CD14-positive monocyte (primary cell): ENCODE measurements at places on chromosomes 2 and 18.
A peak's percentile ranks its signal among the peaks of the same experiment; 100 is the strongest.

- no peak for DNase-seq
These were observed 121.2 kb downstream of the IRS1 start for GRCh38 chr2:226678422-226678821.

- no peak for DNase-seq
These were observed 32.4 kb downstream of the ACTR3 start for GRCh38 chr2:113922335-113922734.

- DNase-seq: no peak
These were observed 384.4 kb downstream of the EIPR1 start for GRCh38 chr2:2993172-2993692.

DNA sequence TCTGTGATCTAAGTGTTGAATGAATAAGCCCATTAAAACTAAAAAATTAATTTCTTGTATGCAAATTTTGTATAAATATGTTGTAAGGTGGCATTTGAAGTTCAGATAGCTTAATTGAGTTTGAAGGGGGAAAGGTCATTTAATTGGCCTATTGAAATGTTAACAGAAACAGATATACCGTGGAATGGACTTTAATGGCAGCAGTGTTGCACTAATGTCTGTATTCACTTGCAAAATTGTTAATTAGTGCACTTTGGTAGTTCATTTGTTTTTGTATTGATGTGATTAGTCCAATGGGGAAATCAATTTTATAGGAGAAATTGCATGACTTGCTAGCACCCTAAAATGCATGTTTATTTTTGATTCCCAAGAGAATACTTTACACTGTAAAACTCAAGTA, 41.8 kb upstream of the OTX1 start:
- DNase-seq: no peak

DNA sequence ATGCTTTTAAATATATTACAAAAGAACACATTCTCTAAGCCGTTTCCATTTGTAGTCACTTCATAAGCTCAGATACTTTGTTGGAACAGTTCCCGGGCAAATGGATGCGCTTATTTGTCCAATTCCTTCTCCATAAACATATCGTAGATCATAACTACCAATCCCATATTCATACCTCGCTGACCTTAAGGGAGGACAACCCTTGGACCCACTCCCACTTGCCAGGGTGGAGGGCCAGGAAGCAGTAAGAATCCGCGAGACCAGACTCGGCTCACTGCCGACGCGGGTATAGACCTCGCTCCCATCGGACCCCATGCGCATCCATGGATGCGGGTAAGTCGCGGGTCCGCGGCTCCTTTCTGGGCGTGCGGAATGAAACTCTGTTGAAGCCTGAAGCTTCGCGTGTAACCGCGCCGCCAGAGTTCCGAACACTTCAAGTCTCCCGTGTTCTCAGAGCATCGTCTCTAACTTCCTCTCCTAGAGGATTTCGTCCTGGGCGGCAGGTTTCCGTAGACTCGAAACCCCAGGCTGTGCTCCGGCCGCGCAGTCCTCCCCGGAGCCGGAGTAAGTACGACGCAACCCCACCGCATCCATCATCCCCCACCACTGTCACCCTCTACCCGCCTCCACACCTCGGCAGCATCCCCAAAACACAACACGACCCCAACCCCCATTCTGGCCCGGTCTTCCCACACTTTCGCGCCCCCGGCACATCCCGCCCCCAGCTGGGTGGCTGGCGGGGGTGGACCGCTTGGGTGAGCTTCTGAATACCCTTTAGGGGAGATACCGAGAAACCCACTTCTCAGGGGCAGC, 1.1 kb downstream of the DSC3 start:
- no peak for DNase-seq

DNA sequence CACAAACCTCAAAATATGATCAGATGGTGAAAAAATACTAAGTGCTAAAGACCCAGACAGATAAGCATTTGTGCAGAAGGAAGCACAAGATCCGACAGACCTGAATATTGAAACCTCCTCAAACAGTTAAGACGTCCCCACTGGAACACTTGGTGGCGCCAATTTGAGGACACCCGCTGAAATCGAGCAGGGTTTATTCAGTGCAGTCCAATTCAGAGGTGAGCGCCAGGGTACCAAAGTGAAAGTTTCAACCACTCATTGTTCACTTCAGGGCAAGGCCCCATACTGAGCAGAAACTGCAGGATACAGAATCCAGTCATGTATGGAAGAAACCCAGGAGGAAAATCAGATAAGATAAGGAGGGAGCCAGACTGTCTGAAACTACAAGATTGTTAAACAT, 417.6 kb downstream of the LRRTM4 start:
- DNase-seq: no peak

DNA sequence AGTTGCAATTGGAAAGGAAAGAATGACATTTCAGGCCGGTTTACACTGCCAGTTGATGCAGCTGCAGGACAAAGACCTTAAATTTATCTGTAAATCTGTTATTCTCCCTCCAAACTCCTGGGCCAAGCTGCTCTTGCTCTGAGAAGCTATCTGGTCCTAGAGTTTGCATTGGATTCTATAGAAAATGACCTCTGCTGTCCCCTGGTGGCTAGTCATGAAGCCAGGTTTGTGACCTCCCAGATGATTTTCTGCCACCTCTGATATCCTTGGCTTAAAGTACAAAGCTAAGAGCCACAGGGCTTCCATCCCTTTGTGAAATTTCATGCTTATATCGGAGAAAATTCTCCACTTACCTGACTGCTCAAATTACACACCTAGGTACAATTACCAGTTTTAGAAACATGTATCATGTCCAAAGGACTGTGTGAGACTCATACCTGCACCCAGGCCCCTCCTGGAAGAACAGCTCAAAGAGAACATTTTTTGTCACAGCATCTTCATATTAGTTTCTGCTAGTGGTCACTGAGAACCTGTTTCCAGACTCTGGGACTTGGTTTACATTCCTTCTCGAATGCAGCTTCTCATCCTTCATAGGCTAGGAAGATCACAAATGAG, 28.9 kb upstream of the IER3IP1 start:
- DNase-seq: peak; percentile 16

DNA sequence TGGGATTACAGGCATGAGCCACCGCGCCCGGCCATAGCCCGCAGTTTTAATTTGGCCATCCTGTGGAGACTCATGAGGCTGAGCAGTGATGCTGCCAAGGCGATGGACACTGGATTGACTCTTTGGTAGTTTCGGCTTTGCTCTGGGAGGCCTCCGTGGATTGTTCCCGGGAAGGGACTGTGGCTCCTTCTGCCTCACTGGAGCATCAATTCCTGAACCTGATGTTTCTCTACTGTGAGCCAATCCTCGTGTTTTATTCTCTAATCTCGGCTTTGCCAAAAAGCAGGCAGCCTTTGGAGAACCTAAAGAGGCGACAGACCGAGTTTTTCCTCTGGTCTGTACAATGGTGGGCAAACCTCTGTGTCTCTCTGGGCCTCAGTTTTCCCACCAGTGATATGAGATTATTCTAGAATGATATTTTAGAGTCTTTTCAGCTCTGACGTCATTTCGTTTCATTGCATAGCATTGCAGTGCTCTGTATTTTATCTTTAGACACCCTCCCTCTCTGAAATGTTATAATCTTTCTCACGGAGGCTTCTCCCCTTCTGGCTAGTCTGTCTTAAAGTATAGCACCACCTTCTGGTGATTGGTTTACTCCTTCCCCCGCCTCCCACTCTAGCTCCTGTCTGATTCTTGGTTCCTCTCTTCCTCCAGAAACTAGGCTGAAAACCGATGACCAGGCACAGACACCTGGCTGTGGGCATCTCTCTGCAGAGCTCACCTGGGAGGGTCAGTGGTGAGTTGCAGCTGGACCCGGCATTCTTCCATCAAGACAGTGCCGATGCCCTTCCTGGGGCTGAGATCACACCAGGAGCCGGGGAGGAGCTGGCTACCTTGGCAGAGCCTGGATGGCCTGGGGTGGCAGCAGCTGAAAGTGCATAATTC, 341.3 kb downstream of the MYCN start:
- DNase-seq: no peak

DNA sequence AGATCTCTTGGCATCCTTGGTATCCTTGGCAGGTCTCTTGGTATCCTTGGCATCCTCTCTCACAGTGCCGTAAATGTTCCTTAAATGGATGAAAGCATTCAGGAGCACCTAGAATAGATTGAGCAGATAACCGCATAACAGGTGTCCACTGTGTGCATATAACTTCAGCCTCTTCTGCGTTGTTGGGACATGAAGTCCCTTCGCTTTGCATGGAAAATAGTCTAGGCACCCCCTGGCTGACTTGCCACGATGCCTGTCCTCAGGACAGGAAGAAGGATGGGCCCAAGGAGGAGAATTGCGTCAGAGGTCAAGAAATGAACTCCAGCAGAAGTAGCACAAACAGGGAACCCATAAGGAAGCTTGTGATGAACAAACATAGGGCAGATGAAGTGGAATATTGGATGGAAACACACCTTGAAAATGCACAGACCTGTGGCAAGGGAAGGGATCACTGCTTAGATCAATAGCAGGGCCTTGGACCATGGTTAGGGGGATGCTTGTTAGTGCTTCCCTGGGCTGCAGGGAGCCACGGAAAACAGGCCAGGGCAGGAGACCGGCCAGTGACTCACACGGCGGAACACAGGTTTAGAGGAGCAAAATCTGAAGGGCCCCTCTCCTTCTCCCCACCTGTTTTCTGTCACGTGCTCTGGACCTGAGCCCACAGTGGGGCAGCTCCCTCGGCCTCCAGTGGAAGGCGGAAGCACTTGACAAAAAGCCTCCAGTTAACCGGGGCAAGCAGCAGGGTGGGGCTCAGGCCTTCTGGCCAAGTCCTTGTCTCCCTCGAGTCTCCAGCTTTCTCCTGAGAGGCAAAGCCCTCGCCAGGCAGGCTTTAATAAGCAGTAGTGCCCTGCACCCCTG, 99.2 kb upstream of the ASAP2 start:
- DNase-seq: no peak

GRCh38 chr2:112811841-112812306, 24.7 kb downstream of the IL1B start:
- DNase-seq: peak; percentile 64

DNA sequence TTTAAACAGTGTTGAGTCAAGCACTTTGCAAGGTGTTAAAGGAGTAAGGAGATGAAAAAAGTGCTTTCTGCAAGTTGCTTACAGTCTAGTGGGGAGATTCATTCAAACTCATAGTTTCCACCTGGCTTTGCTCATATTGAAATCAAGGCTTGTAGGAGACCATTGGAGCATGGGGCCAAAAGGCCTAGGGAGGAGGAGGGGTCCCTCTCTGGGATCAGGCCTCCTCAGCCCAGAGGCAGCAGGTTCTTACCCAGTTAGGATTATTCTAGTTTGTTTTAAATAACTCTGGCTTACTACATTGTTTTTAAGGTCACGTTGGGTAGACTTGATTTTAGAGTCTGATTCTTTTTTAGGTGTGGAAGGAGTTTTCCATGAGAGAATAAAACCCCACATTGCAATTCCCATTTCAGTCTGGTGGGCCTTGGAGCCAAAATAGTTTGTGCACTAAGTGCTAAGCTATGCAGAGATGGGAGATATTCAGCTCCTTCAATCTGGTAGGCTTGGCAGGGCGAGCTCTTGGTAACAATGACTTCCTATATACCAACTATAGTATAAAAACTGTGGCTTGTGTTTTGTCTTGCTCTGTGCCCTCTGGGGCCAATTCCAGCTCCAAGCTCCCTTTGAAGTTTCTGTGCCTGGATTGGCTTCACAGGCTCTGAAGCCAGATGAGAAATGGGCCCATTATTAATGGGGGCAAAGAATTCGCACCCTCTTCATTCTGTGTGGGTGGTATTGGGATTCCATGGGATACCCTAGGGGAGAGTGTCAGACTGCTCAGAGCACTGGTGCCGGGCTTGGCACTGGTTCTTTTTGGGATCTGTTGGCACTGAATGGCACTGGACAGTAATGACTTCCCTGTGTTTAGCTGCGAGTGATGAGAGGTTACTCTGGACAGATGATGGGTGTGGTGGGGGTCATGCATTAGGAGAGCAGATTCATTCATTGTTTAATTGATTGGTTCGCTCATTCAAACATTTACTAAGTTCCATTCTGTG, 301.1 kb downstream of the MYCN start:
- DNase-seq: no peak
